Ascending aorta (tissue), 2 donors: ENCODE measurements at places on chromosomes 1 and 21.
A peak's percentile ranks its signal among the peaks of the same experiment; 100 is the strongest.

- no peak for DNase-seq
Measured at GRCh38 chr1:196366817-196367495, 241.3 kb downstream of the KCNT2 start.

DNA sequence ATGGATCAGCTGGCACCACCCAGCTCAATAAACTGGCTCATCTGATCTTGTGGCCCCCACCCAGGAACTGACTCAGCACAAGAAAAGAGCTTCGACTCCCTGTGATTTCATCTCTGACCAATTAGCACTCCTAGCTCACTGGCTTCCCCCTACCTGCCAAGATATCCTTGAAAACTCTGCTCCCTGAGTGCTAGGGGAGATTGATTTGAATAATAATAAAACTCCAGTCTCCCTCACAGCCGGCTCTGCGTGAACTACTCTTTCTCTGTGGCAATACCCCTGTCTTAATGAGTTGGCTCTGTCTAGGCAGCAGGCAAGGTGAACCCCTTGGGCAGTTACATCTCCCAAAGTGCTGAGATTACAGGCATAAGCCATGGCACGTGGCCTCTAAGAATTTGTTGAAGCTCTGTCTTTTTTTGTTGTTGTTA lies 11.8 kb upstream of the RHBDL2 start:
- DNase-seq: no peak

GRCh38 chr1:203692565-203693470 lies 66.2 kb downstream of the ATP2B4 start:
- DNase-seq: peak; percentile 96

- DNase-seq: no peak
Measured at GRCh38 chr1:109131059-109131458, 17.1 kb downstream of the ELAPOR1 start.

DNA sequence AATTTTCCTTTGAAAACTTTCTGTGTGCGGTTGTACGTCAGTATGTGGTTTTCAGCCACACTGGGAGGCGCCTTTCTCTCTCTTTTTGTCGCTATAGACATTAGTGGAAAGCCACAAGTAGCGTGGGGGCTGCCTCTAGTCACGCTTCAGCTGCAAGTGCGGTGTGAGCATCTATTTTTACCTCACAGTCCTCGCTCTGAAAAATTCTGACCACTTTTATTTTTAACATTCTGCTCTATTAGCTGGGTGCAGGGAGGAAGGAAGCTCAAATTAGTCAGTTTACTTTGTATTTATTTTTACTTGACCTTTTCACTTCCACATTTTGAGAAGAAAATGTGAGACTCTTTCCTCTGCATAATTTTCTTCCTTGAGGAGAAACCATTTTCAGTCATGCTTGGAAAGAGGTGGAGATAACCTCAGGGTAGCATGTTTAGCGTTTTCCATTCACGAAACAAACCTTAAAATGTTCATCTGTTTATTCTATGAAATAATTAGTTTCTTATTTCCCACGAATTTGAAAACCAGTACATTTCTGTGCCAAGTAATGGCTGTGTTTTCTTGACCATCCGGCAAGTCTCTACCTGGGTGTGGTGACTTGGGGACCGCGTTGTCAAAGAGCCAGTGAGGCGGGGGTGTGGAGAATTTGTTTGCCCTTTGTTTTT lies 35.6 kb downstream of the ADARB1 start:
- DNase-seq: peak; percentile 64

GRCh38 chr1:38173848-38174247 lies 127.3 kb upstream of the POU3F1 start:
- no peak for DNase-seq

DNA sequence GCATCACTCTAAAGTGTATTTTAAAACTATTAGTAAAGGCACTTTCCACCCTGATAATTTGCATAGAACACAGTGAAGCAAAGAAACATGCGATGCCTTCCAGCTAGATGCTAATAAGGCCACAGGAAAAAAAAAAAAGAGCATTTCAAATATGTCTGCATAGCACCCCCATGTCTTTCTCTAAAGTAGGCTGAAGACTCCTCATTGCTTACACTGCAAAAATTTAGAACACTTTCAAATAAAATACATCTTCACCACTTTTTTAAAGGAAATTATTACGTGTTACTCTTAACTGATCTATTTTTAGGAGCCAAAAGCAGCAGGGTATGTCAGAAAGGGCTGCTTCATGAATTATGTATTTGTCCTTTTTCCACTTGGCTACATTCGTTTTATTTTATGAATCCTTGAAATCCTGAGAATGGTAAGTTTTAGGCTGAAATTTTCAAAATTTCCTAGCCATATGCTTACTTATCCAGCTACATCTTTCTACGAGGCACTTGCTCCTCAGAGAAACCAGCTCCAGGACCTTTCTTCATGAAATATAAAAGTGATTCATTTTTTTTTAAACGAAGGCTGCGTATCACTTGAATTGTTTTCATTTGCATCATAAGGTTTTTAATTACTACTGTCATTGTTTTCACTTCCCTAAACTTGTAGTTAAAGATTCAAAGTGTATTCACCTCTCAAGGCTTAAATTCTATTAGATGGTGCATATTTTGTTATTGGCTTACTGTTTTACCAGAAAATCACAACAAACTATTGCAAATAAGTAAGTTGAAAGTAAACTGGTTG lies 513.0 kb downstream of the PTPRC start:
- no peak for DNase-seq

DNA sequence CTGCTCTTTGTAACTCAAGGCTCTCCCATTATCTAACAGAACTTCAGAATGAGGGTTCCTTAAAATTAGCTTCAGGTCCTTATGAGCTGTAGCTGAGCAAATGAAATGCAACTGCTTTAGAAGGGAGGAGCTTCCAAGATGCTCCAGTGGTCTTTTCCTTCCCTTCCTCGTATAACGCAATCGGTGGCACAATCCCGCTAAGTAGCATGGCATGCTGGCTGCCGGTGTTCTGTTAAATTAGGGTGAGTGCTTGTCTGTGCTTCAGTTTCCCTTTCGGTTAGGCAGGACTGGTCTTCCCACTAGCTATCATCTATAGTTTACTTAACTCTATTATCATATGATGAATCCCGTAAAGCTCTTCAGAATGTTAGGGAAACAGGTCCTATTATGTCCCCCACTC lies 917 bp downstream of the KIAA0040 start:
- no peak for DNase-seq

DNA sequence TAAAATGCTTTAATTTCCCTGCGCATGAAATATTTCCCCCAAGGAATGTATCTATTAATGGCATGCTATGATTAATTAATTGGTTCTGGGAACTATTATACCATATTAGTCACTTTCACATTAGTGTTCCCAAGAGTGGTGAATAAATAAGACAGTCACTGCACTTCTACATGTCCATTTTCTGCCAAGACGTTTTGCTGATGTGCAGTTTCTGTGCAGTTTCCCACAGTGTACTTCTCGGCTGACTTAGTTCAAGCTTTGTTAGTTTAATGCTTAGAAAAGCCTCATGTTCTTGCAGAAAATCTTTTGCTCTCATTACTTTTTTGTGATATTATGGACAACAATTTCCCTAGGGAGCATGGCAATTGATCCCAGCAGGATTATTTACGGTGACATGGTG lies 1014.5 kb downstream of the BRINP3 start:
- DNase-seq: no peak

DNA sequence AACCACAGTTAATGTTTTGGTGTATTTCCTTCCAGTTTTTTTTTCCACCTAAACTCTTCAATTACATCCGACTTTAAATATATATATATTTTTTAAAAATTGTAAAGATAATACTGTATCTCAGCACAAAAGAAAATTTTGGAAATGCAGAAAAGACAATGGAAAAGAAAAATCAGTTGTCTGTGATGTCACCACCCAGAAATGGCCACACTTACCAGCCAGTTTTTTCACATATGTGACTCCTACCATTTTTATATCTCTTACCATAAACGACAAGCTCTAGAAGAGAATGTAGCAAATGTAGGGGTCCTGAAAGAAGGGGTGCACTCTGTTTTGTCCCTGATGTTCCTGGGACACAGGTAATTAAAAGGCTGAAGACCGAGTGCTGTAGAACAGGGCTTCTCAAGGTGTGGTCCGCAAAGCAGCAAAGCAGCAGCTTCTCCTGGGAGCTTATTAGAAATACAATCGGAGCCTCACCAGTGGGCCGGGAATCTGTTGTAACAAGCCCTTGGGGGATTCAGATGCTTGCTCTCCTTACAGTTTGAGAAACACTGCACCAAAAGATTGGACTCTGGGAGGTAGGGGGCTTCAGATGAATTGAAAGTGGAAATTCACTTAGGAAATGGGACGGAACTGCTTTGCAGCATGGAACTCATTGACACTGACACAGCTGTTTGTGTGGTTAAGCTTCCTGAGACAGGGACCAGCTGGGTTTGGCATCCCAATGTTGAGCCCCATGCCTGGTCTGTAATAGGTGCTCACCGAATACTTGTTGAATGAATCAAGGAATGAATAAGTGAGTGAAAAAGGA lies 44.1 kb downstream of the ALPL start:
- no peak for DNase-seq

DNA sequence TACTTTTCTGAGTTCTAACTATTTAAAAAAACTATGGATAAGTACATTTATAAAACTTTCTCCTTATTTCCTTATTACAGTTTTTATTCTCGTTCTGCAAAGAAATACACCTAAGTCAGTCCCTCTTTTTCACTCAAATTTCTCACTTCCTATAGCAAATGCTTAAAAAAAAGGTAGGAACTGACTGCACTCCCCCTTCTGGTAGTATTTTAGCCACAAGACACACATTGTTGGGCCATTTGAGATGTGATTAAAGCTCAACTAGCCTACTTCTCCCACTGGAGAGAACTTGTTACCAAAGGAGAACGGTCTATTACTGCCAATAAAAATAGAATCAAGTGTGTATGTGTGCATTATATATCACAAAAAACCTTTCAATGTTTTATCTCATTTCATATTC lies 521.9 kb upstream of the PRMT6 start:
- DNase-seq: no peak

DNA sequence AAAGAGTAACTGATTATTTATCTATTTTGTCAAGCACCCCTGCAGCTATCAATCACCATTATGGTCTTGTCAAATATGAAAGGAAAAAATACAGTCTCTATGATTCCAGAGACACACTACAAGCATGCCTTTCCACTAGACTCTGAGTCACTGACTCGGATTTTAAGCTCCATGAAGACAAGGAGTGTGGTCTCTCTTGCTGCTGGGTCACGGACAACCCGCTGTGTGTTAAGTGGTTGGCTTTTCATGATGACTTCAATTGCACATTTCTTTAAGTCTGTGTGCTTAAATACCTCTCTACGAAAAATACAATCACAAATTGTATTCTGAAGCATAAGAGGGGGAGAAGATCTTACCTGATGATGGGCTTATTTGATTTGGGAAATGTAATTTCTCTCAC lies 14.0 kb upstream of the GNG4 start:
- no peak for DNase-seq

DNA sequence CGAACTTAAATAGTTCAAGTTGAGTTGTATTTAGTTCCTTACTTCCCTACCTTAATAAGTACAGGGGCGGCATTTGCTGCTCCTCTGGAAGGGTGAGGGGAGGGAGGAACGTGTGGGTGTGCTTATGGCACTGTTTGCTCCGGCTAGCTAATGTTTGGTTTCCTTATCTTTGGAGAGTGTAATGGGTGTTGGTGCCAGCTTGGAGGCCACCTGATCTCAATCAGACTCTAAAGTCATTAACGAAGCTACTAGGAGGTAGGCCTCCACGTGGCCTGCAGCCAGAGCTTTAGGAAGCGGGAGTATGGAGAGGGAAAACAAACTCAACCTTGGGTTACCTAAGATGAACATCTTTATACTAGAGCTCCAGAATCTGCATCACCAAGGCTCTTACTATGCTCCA lies 43.0 kb upstream of the RAP1A start:
- no peak for DNase-seq

DNA sequence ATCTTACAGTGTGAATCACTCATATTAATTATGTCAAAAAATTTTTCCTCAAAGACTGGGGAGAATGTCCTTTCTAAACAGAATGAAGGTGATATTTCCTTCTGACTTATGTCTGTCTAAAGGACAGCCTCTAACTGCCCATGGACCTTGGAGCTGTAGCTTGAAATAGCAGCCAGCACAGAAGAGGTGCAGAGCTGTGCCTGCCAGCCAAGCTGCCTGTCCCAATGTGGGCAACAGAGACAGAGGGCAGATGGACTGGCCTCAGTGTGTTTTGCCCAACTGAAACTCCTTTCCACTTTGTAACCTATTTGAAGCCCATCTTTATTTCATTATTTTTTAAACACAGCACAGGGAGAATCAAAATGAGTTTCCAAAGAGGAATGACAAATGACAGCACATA lies 97.6 kb upstream of the DYNLT5 start:
- no peak for DNase-seq

DNA sequence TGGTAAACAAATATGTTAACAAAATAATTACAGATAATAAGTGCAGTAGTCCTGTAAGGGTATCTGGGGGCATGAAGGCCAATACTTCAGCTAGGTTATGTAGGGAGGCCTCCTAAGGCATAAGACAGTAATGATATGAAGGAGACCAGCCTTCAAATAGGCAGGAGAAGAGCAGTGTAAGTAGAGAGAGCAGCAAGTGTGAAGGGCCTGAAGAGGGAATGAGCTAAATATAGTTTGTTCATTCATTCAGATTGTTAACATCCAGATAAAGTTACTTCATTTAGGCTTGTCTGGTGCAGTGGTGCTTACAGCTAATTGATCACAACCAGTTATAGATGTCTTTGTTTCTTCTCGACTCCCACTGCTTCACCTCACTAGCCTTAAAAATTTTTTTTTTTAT lies 71.1 kb downstream of the EPB41 start:
- no peak for DNase-seq

DNA sequence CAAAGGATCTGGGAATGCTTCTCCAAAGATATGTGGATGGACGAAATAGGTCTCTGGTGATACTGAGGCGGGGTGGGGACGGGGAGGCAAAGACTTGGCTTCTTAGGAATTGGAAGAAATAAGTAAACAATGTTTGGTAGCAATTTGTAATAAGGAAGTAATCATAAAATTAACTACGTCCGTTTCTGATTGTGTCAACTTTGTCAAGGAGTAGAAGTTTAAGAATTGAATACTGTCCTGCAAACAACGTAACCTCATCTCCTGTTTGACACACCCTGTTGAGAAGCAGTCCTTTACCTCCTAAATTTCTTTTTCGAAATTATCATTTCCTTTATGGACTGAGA lies 471 bp downstream of the POLR3C start:
- no peak for DNase-seq

DNA sequence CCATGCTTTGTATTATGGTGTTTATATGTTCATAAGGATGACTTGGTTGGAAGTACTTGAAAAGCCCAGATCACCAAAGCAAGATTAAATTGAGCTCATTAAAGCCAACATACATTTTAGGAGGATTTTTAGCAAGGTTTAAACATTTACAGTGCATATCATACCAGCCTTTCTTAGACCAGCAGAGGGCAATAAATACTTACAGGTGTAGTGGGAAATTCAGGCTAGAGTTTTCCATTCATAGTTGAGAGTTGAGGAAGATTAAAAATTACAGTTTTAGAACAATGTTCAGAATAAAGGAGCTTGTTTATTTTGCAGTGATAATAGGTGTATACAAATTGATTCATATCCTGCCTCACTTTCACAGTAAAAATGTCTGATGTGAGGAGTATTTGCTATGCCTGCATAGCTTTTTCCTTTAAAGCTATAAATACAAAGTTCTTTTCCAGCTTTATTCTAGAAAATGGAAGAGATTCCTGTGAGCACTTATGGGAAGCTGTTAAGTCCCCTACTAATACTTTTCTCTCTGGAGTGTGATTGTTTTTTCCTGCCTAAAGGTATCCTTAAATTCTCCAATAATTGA lies 35.3 kb downstream of the DTL start:
- DNase-seq: no peak

- no peak for DNase-seq
Measured at GRCh38 chr1:173020138-173020750, 30.5 kb downstream of the TNFSF18 start.
